ENCODE measurements at places on chromosomes 11 and 22. TPM values are rescaled to one million over a fixed set of nuclear protein-coding genes. Genes with fewer than 3 reads are reported as not detected.

Gene NCR3LG1
- polyA plus RNA-seq = 0.29 TPM

GRCh38 chr11:92204731-92205130 is 19.9 kb upstream of the FAT3 start:
- DNase-seq = no peak

Gene ESAM
- 46.2 TPM for polyA plus RNA-seq

- DNase-seq = no peak
Measured at GRCh38 chr11:18804199-18804999, 12.8 kb upstream of the PTPN5 start.

DNA sequence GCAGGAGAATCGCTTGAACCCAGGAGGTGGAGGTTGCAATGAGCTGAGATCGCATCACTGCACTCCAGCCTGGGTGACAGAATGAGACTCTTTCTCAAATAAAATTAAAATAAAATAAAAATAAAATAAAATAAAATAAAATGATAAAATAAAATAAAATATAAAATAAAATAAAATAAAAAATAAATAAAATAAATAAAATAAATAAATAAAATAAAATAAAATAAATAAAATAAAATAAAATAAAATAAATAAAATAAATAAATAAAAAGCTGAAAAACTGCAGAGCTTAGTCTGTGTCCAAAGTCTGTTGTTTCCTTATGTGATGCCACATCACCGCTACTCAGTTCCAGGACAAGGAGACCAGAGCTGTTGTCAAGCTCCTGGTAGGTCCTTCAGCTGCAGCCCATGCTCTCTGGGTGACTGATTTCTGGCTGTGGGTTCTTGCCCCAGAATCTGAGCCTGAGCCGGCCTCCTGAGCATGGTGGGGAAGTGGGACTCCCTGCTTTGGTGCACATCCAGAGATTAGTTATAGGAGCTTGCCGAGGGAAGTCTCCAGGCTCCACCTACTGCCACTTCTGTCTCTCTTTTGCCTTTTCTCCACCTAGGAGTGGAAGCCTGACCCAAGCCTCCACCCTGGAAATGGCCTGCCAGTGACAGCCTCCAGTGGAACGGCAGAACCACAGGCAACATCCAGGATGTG is 31.3 kb upstream of the ADA2 start:
- DNase-seq = no peak

DNA sequence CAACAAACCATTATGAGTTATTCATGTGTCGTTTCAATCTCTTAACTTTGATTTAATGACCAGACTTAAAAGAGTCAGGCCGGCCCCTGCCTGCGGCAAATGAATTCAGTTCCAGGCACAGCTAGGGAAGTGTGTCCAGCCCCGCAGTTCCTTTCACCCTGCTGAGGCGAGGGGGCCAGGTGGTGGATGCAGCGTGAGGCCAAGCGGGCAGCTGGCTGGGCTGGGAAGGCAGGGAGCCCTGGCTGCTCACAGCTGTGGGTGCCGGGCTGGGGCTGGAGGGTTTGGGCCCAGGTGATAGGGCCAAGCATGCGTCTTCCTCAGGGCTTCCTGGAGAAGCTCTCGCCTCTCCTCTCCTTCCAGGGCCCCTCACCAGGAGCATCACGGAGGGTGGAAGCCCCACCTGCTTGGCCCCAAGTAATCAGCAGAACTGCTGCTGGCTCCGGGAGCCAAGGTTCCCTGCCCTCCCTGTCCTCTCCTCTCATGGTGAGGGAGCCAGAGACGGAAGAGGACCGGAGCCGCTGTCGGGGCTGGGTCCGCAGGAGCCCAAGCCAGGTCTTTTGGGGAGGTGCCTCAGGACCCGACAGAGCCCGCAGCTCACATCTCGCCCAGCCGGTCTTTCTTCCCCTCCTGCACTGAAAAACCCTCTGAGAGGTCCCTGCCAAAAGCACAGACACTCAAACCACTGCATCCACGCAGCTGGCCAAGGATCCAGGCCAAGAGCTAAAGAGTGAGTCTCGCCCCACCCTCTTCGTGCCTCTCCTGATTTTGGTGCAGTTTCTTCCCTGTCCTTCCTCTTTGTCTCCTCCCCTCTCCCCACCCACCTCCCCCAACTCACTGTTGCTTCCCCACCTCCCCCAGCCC is 97.0 kb downstream of the ST3GAL4 start:
- DNase-seq = no peak

Measured in forelimb muscle (tissue), 1 donor.